ENCODE measurements at places on chromosomes 2 and 18. TPM values are rescaled to one million over a fixed set of nuclear protein-coding genes. Genes with fewer than 3 reads are reported as not detected.

GCA gene
- total RNA-seq: not detected

ANKRD53 gene
- total RNA-seq: not detected

DNA sequence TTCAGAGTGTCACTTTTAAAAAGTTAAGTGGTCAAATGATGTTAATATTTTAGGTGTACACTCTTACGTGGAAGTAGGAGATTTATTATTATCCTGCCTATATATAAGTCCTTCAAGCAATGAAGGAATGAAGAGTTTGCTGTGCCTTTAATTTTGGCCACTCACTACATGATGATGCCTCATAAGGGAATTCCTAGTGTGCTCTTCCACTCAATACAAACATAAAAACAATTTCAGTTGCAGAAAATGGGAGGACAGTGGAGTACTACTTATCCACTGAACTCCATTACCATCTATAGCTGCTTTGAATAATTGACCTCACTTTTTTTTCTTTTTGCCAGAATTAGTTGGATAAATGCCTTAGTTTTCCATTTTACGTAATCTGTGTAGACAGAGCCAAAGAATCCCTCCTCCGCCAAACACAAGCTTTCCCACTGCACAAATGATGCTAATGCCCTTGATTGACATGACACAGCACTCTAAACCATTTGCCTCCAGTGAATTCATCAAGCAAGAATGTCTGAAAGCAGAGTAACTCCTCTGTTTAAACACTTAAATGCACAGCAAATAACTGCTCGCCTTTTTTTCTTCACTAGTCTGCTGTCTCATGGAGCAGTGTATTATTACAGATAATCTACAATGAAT lies 751.1 kb upstream of the FANCL start:
- no peak for DNase-seq

DNA sequence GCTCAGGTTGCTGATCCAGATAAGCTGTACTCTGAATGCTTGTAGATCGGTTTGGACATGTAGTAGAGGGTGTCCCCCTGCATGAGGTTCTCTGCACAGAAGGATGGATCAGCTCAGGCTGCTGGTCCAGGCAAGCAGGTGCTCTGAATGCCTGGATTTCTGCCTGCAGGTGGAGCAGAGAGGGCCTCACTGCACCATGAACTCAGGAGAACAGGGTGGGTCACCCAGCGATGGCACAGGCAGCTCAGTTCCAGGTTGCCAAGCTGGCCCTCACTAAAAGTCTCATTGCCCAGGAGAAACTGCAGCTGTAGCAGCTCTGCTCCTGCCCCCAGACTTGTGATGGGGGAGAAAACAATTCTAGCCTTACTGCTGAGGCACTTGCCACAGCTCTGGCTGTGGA lies 491.8 kb downstream of the XIRP2 start:
- DNase-seq: peak; percentile 11

- no peak for DNase-seq
These were observed 80.9 kb upstream of the PHLPP1 start for GRCh38 chr18:62634458-62634857.

- DNase-seq: no peak
These were observed 80.6 kb downstream of the UXS1 start for GRCh38 chr2:106113361-106113966.

SLC23A3 gene
- 5.4 TPM for total RNA-seq
